ENCODE measurements at places on chromosomes 1 and 21.

DNA sequence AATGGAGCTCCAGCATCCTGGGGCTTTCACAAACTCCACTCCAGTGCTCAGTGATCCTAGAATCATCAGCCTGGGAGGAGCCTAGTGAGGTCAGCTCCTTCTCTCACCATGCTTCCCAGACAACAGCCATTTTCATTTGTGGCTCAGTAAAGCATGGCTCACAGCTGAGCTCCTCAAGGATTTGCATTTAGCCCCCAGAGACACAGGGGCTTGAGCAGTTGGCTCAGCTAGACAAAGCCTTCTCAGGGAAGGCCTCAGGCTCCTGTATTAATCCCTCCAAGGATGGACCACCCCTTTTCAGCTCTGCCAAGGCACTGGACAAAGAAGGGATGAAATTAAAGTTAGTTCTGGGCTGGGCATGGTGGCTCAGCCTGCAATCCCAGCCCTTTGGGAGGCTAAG lies 39.5 kb downstream of the ERI3 start:
- no peak for DNase-seq

DNA sequence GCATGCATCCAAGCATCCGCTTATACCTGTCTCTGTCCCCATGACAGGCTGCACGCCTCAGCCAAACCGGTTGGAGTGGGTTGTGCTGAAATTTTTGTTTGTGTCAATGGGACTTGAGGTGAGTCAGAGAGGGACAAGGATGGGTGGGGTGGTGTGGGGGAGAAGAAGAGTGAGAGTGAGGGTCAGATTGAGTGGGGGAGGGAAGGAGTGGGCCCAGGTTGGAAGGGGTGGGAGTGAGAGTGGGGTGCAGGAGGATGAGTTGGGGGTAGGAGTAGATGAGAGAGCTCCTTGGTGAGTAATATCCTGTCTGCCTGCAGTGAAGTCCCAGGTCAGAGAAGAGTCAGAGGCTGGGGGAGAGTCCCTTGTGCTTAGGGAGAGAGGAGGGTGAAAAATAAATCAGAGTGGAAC lies 3.3 kb upstream of the NECTIN4 start:
- no peak for DNase-seq

DNA sequence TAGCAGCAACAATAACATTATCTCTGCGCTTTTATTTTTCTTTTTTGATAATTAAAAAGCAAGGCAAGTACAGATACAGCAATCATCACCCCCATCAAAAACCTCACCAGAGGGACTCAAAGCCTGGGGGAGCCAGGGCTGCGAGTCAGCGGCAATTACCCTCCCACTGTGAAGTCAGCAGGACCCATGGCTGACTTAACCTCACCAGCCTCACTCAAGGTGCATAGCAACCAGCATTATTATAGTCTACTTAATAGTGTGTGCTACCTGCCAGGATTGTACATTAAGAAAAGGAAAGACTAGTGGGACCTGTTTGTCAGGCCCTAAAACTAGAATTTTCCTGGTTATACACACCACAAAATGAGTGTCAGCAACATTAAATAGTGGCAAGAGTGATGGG lies 28.9 kb upstream of the SERBP1 start:
- no peak for DNase-seq

GRCh38 chr1:151843398-151843797 lies 3.8 kb upstream of the C2CD4D start:
- DNase-seq, result no peak

- peak; percentile 63 for DNase-seq
Measured at GRCh38 chr1:156750191-156750672, 1.2 kb downstream of the HDGF start.

DNA sequence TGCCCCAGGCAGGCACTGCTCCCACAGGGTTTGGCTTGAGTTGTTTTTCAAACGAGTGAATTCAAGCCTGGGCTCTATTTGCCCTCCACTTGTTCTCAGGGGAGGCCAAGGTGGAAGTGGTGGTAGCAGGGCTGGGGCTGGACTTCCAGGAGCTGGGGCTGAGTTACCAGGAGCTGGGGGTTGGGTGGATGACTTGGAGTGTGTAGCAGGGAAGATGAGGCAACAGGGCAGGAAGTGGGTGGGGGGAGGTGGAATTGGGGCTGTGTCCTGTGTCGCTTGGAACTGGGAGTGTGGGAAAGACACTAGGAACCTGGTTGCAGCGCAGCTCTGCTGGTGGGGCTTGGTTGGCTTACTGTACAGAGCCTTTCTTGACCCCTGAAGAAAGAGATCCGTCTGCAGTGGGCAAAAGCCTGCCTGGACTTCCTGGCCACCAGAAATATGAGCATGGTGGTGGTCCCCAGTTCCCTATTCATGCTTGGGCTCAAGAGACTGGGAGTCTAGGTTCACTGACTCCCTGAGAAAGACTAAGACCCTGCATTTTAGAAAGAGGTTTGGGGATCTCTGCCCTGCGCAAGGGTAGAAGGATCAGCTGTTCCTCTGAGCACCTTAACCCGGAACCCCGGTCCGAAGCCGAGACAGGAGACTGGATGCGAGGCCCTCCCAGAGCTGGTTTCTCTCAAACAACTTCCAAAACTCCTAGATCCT lies 3.1 kb downstream of the TFAP2E start:
- peak; percentile 19 for DNase-seq

GRCh38 chr21:28712411-28712810 lies 280.3 kb downstream of the LTN1 start:
- no peak for DNase-seq

- no peak for DNase-seq
Measured at GRCh38 chr1:38030596-38031512, 15.7 kb downstream of the POU3F1 start.
